Activated CD8-positive, alpha-beta memory T cell treated with anti-CD3 and anti-CD28 coated beads, Interleukin-2, amount 10 ng/mL, durations not matched to agents 7 days and 5 days (primary cell): ENCODE measurements at places on chromosomes 7 and 10. TPM values are rescaled to one million over a fixed set of nuclear protein-coding genes. Genes with fewer than 3 reads are reported as not detected.
A peak's percentile ranks its signal among the peaks of the same experiment; 100 is the strongest.

LMTK2 gene
- 9.6 TPM for total RNA-seq

DNA sequence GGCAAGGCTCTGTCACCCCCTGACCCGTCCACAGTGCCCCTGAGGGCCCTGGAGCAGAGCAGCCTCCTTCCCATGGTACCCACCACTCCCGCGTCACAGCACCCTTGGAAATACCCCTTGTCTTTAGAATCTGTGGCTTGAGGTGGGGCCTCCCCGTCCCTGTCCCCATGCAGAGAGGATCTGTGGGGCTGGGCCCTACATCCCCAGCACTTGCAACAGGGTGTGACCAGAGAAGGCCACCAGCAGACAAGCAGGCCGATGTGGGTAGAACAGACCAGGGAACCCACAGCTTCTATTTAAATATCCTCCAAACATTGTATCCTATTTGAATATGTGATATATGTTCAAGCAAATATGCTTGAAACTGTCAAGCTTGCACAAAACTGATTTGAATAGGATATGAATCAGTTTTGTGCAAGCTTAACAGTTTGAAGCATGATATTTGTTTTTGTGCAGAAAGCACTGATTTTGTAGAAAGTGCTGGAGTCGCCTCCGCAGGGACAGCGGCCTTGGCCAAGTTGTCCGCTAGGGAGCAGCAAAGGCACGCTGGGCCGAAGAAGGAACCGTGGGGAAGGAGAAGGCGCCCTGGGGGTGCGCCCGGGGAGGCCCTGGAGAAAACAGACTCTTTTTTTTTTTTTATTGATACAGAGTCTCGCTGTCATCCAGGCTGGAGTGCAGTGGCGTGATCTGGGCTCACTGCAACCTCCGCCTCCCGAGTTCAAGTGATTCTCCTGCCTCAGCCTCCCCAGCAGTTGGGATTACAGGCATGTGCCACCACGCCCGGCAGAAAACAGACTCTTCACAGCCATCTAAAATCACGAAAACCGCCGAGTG is 2.2 kb downstream of the CFAP46 start:
- peak; percentile 64 for DNase-seq

- DNase-seq, result no peak
Observed at GRCh38 chr10:43214071-43214955, 52.6 kb downstream of the RASGEF1A start.

SLC16A12 gene
- not detected for total RNA-seq

DNA sequence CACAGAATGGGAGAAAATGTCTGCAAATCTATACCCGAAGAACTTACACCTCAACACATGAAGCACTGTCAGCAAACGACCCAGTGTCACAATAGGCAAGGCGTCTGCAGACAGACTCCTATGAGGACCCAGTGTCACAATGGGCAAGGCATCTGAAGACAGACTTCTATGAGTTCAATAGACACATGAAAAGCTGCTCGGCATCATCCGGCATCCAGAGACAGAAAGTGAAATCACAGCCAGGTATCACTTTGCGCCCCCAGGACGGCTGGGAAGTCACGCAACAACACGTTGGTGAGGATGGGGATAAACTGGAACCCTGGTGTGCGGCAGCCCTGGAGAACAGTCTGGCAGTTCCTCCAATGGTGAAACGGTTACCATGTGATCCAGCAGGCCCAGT is 273.2 kb downstream of the ELFN1 start:
- DNase-seq, result no peak

DNA sequence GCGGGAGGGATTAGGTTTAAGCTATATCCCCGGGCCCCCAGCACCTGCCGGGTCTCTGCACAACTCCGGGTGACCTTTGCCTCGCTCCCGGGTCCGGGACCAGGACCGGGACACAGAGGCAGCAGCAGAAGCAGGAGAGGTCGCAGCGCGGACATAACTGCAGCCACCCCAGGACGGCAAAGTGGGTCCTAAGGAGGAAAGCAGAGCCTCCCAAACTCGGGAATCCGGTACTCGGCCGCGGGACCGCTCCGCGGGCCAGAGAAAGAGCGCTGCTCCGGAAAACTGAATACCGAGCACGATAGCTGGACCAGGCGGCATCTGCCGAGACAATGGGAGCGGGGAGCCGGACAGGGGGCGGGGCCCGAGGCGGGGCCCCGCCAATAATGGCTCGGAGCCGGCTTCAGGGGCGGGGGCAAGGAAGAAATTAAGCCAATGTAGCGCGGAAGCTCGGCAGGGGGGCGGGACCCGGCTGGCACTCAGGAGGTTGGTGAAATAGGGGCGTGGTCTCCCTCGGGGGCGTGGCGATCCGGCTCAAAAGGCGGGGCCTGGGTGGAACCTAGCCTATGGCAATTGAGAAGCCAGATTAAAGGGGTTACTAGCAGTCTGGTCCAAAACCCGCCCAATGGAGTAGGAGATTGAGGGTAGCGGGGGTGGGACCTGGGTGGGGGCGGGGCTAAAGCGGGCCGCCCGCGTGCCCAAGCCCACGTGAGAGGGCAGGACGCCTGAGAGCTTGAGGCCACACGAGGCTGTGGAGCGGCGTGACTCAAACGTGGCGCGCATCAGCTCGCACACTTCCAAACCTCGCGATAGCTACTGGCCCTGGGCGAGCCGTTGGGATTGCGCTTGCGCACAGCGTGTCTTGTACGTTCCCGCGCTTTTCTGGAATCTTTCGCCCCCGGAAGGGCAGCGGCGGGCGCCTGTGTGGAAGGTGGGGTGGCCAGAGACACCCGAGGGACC is at the start of the genes GPC2 and STAG3:
Gene GPC2, minus strand, starts transcription at position 337 of the 957 bp plus-strand sequence. Its CDS starts 182 bp downstream, at position 155.
Gene STAG3, plus strand, starts transcription at position 874 of the 957 bp plus-strand sequence. CDS start 2,639 bp downstream, outside the sequence.
- peak; percentile 98 for DNase-seq

OR13A1 gene
- not detected for total RNA-seq

AKR1D1 gene
- not detected for total RNA-seq

GRB10 gene
- total RNA-seq, result 3.9 TPM

GRCh38 chr7:151248346-151249033 is at the start of gene SMARCD3:
SMARCD3 (minus strand) TSS chr7:151248694; CDS start chr7:151248562, 132 bp downstream.
- no peak for DNase-seq

DNA sequence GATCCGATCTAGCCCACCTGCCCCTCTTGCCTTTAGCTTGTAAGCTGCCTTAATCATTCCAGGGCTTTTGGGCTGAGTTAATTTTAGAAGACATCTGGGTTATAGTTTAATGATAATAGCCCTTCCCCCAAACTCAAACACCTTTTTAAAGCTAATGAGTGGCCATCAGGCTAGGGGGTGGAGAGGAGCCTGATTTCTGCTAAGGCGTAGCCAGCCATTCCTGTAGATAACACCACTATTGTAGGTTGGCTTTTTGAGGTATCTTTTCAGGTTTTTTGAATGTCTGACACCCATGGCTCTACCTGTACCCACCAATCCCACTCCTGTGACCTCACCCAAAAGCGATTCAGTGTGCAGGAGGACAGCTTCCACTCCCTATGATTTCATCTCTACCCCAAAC is 7.6 kb upstream of the SYPL1 start:
- no peak for DNase-seq

DNA sequence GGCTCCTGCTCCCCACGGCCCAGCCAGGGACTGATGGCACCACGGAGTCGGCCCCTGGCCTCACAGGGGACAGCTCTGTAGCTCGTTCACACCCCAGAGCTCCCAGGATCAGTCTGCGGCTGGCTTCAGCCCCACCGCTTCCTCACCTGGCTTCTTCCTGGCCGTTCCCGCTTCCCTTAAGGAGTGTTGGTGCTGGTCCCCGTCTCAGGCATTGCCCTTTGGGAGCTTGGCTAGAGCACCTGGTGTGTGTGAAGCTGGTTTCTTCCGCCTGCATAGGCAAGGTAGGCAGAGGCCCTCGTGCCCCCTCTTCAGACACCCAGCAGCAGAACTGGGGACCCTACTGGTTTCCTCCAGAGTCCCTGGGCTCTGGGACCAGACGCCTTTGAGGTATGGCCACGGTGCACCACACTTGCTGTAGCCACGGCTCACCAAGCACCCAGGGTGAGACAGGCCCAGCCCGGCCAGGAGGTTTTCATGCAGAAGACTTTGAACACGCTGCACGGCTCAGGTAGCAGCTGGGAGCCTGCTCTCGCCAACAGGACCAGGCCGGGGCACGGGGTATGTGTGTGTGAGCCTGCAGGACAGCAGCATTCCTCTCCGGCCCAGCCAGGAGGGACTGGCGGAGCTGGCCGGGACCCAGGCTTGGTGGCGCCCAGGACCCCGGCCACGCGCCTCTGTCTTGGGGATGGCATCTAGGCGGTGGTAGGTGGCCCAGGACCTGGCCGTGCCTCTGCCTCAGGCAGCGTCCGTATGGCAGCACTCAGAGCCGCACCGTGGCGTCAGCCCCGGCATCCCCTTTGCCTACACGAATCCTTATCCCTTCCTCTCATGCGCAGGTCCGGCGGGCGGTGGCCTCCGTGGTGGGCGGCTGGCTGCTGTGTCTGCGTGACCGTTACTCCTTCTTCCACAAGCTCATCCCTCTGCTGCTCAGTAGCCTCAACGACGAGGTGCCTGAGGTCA is 13.2 kb upstream of the PRKAR1B start:
- no peak for DNase-seq

PUS7 gene
- total RNA-seq, result 19.4 TPM

- no peak for DNase-seq
Observed at GRCh38 chr10:129049501-129049900, 417.5 kb upstream of the MGMT start.

DGKB gene
- not detected for total RNA-seq

DNA sequence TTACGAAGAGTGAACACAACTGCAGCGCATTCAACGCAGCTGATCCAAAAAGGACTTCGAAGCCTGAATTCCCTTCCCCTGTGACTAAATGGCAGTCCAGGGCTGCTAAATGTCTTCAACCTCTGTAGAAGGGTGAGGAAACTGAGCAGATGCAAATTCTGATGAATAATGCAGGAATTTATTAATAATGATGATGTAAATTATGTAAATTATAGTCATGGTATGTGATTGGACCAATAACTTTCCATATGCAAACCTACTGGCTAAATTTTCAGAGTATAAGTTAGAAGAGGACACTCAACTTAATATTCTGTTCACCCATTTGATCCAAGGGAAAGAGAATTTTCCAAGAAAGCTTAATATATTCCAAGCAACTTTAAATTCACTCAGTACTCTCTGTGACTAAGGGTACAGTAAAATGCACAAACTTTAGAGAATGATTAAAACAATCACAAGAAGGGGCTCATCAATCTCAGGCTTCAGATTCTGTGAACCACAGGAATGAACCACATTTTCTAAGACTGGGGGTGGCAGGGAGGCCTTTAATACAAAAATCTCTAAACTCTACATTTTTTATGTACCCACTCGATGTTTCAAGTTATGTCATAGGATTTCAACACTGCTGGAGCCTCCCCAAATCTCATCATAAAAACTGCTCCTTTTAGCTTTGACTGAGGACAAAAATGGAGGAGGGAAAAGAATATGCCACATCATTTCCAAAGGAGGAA is 3.5 kb downstream of the FGFR2 start:
- no peak for DNase-seq

DNA sequence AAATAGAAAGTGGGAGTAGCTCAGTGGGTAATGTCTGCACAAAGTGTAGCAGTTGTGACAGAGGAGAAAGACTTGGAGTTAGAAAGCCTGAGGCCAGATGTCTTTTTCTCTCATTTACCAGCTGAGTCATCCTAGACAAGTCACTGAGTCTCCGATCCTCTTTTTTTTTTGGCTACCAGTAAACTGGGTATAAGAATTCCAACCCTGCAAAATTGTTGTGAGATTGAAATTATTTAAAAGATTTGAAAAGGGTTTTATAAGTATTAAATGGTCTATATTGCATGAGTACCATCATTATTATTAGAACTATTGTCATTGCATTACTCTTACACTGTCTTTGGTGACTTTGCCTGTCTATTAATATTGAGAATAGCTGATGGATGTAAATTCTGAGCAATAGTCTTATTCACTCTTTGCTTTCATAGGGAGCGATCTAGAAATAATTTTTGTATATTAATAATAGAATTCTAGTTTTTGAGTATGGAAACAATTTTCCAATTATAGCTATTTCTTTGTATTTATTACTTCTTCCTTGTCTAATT is 74.0 kb downstream of the ARID5B start:
- no peak for DNase-seq

GRCh38 chr7:91228927-91229558 is 35.2 kb upstream of the FZD1 start:
- DNase-seq, result no peak

CADPS2 gene
- total RNA-seq, result not detected

GRCh38 chr10:58775960-58776567 is 263.4 kb downstream of the BICC1 start:
- DNase-seq, result no peak

CLEC5A gene
- total RNA-seq, result not detected

ADCYAP1R1 gene
- not detected for total RNA-seq

TMEM209 gene
- 39.5 TPM for total RNA-seq

AGR2 gene
- total RNA-seq, result not detected

- DNase-seq, result no peak
Observed at GRCh38 chr7:81628951-81629350, 140.9 kb downstream of the HGF start.

MIOS gene
- 28.9 TPM for total RNA-seq

GRCh38 chr10:34717429-34717828 is 97.7 kb downstream of the PARD3 start:
- no peak for DNase-seq

- DNase-seq, result peak; percentile 56
Observed at GRCh38 chr7:21898265-21898930, 47.3 kb downstream of the CDCA7L start.

CALHM3 gene
- total RNA-seq, result not detected

DNA sequence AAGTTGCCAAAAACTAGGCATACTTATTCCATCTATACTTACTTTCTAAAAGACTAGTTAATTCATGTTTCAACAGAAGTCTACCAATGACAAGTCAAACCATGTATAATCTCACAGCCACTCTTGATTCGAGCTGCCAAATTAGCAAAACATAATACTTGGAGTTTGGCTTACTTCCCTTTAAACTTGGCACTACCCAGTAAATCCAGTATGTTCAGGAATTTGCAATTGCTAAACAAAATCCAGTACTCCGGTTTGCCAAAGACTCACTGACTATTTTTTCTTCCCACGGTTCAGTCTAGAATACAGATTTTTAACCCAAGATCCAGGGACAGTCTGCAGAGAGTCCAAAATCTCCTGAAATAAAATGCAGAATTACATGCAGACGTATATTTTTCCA is 4.6 kb downstream of the OAT start:
- no peak for DNase-seq

DNA sequence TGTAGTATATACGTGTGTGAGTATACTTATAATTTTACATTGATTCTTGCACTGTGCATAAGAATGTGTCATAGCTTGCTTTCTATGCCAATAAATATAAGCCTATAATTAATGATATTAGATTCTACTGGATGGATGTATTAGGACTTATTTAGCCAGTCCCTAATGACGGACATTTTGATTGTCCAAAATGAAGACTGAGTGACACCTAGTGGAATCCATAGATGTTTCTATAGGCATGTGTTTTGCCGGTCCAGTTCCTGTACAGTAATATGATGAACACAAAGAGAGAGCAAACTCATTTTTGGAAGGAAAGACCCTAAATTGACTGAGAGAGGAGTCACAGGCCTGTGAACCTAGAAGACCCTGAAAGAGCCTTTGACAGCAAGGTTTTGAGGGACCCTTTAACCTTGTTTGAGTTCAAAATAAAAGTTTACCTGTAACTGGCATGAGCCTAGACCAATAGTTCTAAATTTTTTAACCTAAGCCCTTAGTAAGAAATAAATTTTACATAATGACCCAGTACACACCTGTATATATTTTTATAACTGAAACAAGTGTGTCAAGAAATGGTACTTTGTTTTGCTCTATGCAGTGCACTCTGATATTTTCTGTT is 42.4 kb upstream of the AGBL3 start:
- no peak for DNase-seq

C10orf62 gene
- total RNA-seq, result not detected

ATP5MK gene
- 387 TPM for total RNA-seq

PNLIPRP1 gene
- not detected for total RNA-seq

CRTAC1 gene
- total RNA-seq, result not detected

- DNase-seq, result no peak
Observed at GRCh38 chr7:105673367-105674084, 92.2 kb upstream of the EFCAB10 start.

- no peak for DNase-seq
Observed at GRCh38 chr10:102914781-102915180, 3.3 kb upstream of the CNNM2 start.
